ENCODE measurements at places on chromosomes 7 and 10. TPM values are rescaled to one million over a fixed set of nuclear protein-coding genes. Genes with fewer than 3 reads are reported as not detected.

DNA sequence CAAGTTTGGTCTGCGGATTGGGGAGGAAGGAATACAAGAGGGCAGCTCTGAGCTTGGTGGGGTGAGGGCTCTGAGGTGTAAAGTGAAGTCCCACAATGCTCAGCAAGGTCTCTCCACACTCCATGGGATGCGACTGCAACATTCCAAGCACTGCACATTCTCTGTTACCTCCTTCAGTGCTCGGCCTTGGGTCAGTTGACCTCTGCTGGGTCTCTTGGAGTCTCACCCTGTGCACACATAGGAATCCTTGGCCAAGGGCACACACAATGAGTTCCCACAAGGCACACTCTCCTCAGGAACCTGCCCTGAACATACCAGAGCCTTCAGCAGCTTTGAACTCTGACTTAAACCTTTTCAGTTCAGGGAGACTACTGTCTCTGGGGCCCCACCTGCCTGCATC is 2.4 kb upstream of the WDFY4 start:
- DNase-seq: no peak

- no peak for DNase-seq
Observed at GRCh38 chr7:55475855-55476803, 96.2 kb downstream of the VOPP1 start.

DNA sequence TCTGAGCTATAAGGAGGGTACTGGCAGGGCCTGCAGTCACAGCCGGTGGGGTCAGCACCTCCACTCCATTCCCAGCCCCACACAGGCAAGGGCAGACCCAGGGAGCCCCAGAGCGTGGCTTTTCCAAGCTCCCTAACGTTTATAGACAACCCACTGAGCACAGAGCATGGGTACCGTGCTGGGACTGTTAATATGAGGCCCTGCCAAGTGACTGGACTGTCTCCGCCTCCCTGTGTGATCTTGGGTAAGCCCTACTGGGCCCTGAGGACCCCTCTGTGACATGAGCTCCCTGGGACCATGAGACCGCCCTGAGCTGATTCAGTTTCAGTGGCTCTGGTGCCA is 12.4 kb downstream of the TTYH3 start:
- no peak for DNase-seq

GRCh38 chr10:16437540-16437894 is 707 bp downstream of the PTER start:
- no peak for DNase-seq

GRCh38 chr10:43125274-43125845 is 12.9 kb upstream of the CSGALNACT2 start:
- DNase-seq: no peak

SPDYE9 gene
- total RNA-seq: not detected

OR13A1 gene
- total RNA-seq: not detected

NUTM2D gene
- 2.7 TPM for total RNA-seq

- DNase-seq: no peak
Observed at GRCh38 chr7:50718311-50718710, 64.4 kb downstream of the GRB10 start.

GRCh38 chr7:44608916-44609648 is 2.7 kb downstream of the OGDH start:
- DNase-seq: no peak

DRGX gene
- total RNA-seq: not detected

DNA sequence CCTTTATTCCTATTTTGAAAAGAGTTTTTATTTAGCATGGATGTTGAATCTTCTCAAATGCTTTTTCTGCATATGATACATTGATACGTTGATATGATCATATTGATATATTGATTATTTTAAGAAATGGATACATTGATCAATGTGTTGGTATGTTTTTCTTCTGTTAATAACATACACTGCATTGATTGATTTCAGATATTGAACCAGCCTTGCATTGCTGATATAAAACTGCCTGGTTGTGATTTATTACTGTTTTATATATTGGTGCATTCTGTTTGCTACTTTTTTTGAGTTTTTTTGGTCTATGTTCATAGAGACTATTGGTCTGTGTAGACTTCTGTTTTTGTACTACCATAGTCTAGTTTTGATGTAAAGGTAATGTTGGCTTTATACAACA is 26.8 kb upstream of the RABGEF1 start:
- DNase-seq: no peak

CALML3 gene
- not detected for total RNA-seq

DNA sequence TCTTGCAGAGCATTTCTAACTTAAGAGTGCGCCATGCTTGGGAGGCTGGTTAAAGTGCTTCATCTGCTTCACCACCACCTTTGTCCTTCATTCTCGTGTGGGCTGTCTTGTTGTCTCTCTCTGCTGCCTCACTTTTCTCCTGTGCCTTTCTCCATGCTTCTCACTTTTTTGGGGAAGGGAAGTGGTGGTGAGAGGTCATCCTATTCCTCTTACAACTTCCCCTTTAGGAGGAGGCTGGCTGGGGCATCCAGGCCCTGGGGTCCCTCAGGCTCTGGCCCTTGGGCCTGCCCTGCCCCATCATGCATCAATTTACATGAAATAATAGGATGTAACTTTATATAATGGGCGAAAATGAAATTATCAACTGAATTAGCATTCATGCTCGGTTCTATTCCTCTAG is 39.9 kb upstream of the PIP4K2A start:
- no peak for DNase-seq

DNA sequence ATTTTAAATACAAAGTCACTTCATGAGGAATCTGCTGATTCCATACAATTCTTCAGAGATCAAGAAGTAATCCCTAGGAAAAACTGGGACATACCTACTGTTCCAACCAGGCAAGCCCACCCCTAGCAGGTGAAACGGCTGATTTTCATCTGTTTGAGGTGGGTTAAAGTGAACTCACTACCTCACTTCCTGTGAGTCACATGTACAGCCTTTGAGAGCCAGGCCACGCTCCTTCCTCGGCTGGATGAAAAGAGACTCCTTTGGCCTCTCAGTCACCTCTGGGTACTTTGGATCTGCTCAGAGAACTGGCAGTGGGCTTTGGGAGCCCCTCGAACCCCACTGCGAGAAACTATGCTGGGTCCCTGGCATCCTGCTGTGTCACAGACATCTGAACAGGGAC is 68.2 kb downstream of the CHST15 start:
- DNase-seq: no peak

DNA sequence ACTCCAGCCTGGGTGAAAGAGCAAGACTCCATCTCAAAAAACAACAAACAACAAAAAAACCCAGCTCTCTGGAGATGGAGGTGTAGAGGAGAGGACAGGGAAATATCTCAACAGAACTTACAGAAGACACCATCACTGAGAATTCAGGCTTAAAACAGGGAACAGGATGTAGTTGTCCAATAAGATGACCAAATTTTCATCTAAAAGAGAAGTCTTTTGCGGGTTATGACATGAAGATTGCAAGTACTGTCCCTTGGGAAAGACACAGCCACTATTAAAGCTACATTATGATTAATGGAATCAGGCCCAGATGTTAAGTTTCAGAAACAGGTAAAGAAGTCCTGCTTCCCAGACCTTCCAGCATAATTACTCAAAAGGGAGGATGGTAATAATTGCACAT is 235.2 kb upstream of the NRP1 start:
- DNase-seq: no peak

DNA sequence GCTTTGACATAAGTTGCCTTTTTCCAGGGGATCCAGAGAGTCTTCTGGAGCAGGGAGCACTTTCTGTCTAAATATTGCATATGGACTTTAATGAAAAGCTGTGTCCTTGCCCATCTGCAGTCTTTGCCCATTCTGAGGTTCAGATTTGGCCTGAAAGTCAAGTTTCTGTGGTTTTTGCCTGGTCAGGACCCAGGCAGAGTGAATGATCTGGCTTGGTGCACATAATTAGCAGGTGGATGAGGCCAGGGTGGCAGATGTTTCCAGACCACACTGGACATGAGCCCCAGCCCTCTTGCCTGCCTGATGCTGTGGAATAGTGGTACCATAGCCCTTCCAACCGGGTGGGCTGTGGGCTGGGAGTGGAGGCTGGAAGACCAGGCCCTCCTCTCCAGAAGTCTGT is 11.0 kb downstream of the HECW1 start:
- no peak for DNase-seq

- no peak for DNase-seq
Observed at GRCh38 chr10:133163889-133164815, 4.1 kb downstream of the KNDC1 start.

HOXA6 gene
- total RNA-seq: 9.0 TPM

DNA sequence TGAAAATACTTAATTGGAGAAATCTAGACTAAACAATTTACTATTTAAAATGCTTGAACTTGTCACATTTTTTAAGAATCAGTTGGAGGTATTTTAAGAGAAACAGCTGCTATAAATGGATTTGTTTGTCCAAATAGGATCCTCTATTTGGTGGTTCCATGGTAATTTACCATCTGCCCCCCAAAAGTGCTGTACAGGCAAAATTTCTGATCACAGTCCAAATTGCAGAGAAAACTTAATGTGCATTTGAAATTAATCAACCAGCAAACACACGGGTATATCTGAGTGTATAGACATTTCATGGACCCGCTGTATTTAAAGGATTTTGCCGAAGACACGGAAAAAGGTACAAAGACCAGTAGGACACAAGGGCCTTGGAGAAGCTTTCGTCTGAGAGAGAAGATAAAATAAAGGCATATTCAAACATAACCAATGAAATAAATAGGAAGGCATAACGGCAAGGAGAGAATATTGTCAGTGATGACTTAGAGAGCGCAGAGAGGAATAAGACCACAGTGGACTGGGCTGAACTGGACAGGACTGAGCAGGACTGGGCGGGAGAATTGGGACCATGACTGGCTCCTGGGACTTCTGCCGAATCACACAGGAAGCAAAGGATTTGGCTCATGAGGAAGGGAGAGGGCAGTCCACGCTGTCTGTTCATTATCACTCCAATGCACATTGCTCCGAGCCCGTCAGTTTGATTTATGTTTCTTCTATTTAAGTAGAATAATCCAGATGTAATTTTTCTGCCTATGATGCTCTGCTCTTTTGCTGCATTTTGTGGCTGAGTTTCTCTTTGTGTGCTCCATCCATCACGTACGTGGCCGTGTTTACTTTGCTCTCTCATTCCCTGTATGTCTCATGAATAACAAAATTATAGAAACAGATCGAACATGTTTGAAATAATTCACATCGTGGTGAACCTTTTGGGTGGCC is 112.8 kb downstream of the PRLHR start:
- no peak for DNase-seq

DNA sequence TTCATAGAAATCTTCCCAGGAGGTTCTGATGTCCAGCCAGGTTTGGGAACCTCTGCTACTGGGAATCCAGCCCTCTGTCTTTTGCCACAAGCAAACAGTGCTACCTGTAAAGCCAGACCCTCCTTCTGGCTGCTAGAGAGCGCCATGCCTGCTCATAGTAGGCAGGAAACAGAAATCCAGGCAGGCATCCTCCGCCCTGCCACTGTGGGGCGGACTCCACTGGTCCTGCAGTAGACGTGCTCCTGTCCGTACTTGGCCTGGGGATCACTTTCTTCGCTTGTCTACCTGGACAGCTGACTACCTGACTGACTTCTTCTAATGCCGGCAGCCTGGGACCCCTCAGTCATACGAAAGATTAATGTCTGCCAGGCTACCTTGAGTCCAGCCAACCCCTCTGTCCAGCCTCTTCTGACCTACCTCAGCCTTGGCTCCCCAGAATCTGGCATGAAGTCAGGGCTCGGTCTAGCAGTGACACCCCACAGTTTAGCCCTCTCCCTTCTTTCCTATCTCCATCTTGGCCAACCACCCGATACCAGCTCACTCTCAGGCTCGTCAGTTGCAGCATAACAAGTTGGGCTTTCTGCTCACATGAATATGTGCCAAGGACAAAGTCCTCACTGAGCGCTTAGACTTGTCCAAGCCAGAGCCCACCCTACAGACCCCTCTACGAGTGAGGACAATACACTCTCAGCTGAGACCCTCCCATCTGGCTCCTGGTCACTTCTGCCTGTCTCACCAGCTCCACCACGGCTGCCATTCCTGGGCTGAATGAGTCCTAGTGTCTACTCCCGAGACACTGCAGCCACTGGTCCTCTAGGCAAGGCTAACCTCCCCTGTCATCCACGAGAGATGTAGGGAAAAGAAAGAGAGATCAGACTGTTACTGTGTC is 43.9 kb upstream of the OPALIN start:
- no peak for DNase-seq

KCNH2 gene
- 0.47 TPM for total RNA-seq

DNA sequence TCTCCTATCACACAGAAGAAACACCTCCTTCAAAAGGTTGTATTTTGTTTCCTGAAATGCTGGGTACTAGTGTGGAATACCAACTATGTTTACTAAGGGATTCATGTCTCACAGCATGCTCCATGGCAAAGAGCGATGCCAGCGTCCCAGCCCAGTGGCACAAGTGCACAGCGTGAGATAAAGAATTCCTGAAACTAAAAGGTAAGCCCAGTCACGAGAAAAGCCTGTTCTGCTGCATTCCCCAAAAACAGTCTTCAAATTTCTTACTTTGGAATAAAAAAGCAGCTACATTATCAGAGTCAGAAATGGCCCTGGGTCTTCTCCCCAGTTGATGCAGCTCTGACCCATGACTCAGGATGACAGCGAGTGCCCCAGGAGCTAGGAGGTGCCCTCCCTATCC is 53.1 kb upstream of the DDC start:
- no peak for DNase-seq

GRCh38 chr10:79292891-79293746 is 54.1 kb upstream of the PPIF start:
- DNase-seq: no peak

- no peak for DNase-seq
Observed at GRCh38 chr7:49037346-49038210, 113.2 kb downstream of the CDC14C start.

ITPRID1 gene
- not detected for total RNA-seq

DNA sequence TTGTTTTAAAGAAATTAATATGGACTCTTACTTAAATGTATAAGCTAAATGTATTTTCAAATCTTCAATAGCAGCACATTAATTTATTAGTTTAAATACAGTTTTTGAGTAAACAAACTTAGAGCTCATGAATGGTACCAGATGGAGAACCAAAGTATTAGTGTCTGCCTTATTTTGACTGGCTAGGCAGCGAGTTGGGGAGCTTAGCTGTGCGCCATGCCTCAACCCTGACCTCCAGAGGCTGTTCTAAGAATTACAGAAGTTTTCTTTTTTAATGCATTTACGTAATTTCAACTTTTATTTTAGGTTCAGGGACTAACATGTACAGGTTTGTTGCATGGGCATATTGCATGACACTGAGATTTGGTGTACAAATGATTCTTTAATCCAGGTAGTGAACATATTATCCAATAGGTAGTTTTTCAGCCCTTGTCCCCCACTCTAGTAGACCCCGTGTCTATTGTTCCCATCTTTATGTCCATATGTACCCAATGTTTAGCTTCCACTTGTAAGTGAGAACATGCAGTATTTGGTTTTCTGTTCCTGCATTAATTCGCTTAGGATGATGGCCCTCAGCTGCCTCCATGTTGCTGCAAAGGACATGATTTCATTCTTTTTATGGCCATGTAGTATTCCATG is 166.8 kb downstream of the IQUB start:
- DNase-seq: no peak

DNA sequence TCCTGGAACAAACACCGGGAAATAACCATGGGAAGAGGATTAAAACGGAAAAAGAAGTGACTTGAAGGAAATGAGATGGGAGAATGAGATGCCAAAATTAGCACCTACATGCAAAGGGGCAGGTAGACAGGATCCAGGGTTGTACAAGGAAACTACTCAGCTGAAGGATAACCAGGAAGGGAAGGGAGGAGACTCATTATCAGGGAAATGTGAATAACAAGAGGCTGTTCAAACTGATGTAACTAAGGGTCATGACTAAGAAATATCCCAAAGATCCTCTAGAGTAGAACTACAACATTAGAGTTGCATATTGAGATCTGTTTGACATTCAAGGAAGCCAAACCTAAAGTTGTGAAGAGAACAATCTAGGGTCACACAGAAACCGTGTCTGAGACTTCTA is 166.2 kb upstream of the SP8 start:
- no peak for DNase-seq

MUC3A gene
- 1.1 TPM for total RNA-seq

- DNase-seq: no peak
Observed at GRCh38 chr10:132239126-132240031, 52.6 kb downstream of the DPYSL4 start.

All from omental fat pad (tissue), 4 donors.